ENCODE measurements at places on chromosomes 6 and 20. TPM values are rescaled to one million over a fixed set of nuclear protein-coding genes. Genes with fewer than 3 reads are reported as not detected.

DNA sequence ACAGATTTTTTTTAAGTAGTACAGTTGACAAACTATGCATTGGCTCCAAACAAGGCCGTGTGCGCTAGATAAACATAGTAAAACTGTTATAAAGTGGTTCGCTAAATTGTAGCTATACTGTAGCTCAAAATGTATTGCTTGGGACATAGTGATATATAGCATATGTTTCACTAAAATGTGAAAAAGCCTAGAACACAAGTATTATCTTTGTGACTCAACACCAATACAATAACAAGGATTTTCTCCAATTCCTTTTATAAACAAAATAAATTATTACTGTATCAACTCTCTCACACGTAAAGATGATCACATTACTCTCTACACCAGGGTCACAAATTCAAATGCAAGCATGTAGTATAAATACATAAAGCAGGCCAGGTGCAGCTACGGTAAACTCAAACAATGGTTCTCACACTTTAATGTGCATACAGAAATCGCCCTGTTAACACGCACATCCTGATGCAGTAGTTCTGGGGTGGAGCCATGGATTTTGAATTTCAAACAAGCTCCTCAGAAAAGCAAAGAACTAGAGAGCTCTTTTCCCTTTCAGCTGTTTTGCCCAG is 214.6 kb downstream of the GMDS start:
- no peak for DNase-seq
- no peaks in the 10 kb centered on the region for H3K27me3 ChIP-seq
- H3K27ac ChIP-seq: no peak overlapping the region
- H3K36me3 ChIP-seq: peaks cover 5% of the 10 kb centered on the region

DNA sequence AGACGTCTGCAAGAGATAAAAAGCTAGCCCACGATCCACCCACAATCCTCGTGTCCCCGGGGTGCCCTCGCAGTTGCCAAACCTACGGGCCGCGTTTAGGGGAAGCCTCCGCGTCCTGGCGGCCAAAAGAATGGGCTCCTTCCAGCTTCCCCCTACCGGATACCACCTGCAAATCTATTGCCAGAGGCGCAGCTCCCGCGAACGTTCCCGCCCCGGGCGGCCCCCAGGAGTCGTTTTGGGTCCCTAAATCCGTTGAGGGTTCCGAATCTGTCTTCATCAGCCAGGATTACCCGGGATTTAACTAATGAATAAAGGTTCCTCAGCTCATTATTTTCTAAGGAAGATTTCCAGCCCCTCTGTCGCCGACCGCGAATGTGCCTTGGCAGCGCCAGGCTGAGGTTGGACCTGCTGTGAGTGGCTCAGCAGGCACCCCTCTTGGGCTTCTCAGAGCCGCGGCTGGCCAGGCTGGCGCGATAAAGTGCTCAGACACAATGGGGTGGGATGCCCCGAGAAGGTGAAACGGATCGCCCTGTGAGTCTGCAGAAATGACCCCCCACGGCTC is 2.8 kb upstream of the VSX1 start:
- no peak overlapping the region for H3K27ac ChIP-seq
- H3K4me3 ChIP-seq: no peak overlapping the region
- no peaks in the 10 kb centered on the region for H3K36me3 ChIP-seq
- H3K27me3 ChIP-seq: peaks cover 45% of the 10 kb centered on the region

DNA sequence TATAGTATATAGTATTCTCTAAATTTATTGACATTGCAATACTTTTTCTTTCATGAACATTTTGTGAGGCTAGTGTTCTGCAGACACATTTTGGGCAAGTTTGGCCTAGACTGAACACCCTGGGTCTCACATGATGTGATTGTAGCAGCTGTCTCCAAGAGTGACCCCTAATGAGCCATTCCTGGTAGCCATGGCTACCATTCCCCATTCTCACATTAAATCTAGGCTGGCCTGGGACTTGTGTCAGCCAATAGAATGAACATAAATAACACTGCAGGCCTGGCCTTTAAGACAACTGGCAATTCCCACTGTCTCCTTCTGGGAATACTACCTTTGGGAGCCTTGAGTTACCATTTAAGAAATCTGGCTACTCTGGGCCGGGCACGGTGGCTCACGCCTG is 38.0 kb upstream of the TASP1 start:
- no peaks in the 10 kb centered on the region for H3K36me3 ChIP-seq
- H3K27ac ChIP-seq: no peak overlapping the region
- H3K27me3 ChIP-seq: no peaks in the 10 kb centered on the region
- H3K4me3 ChIP-seq: no peak overlapping the region
- H3K4me1 ChIP-seq: no peaks in the 10 kb centered on the region

PRICKLE4 gene
- total RNA-seq: not detected

- H3K27me3 ChIP-seq: no peaks in the 10 kb centered on the region
- no peak overlapping the region for H3K27ac ChIP-seq
- no peak for DNase-seq
- H3K36me3 ChIP-seq: no peaks in the 10 kb centered on the region
Measured at GRCh38 chr20:12723811-12724210, 285.0 kb upstream of the SPTLC3 start.

GRCh38 chr6:80605165-80605989 is 498.9 kb downstream of the BCKDHB start:
- no peak for DNase-seq
- peaks cover 13% of the 10 kb centered on the region for H3K27me3 ChIP-seq
- H3K36me3 ChIP-seq: no peaks in the 10 kb centered on the region
- H3K4me1 ChIP-seq: no peaks in the 10 kb centered on the region

DNA sequence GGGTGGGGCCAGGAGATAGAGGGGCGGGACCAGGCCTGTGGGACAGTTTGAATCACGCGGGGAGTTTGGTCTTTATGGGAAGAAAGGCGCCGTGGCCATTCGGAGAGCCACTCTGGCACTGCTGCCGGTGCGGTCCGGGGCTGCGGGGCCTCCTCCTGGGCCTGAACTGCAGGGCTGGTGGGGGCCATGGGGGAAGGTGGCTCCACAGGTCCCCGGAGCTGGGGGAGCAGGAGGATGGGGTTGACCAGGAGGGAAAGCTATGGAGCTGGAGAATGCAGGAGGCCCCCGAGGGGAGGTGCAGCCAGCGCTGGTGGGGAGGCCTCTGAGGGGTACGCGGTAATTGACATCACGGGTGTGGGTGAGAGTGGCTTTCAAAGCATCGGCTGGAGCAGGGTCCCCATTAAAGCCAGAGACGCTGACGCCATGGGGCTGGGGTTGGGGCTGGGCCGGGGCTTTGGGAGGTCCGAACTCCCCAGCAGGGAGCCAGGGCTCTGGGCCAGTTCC is 1.8 kb upstream of the BHLHE23 start:
- H3K4me1 ChIP-seq: peaks cover 32% of the 10 kb centered on the region
- peaks cover 42% of the 10 kb centered on the region for H3K27me3 ChIP-seq
- H3K36me3 ChIP-seq: peaks cover 2% of the 10 kb centered on the region
- H3K27ac ChIP-seq: no peak overlapping the region

NR2E1 gene
- total RNA-seq: not detected

Data from activated CD8-positive, alpha-beta T cell treated with anti-CD3 and anti-CD28 coated beads for 36 hours (primary cell).